ENCODE measurements at places on chromosomes 16 and 17.

DNA sequence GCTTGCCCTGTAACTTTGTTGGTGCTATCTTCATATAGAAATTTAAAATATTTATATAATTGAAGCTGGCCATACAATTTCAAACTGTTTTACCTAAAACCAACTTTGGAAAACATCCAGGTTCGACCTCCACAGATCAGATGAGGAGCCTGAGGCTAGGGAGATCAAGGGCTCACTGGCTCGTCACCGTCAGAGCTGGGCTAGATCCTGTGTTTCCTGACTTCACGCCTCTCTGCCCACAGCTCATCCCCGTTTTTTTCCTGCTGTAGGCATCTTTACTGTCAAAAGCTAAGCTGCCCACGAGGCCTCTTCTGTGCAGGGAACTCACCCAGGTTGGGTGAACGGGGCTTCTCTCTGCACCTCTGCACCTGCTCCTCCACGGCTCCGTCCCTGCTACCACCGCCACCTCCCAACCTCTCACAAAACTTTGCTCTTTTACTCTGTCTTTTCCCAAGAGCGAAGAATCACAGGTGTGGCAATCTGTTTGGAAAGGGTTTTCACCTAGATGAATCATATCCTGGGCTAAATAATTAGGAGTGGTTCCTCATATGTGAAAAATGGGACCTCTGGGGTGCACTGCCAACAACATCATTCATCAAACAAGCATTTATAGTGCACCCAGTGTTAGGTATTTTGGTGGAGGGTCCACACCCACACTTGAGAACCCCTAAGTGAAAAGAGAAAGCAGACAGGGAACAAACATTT, 24.8 kb upstream of the KDM6B start:
- DNase-seq: no peak

DNA sequence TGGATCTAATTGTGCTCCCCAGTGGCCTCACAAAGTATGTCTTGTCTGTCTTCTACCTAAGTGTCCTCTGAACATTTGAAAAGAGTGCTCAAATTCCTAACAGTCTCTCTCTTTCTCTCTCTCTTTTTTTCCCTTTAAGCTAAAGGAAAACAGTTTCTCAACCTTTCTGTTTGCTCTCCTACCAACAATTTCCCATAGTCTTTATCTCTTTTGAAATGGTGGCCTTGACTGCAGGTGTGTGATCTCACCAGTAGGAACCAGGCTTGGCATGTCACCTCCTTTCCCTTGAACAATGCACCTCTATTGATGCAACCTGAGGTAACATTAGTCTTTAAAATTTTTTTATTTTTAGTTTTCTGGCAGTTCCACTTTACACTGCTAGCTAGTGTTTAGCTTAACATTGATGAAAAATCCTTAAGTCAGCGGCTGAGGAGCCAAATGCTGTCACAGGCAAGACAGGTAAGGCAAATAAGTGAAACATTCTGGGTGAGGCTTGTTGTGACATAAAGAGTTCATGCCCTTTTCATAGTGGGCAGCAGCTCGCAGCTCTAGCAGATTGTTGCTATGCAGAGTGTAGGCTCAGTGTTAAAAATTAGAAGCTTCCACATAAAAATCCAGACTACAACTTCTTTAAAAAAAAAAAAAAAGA, 273.4 kb downstream of the HAPSTR1 start:
- DNase-seq: no peak

- DNase-seq: no peak
These were observed 12.5 kb upstream of the SREBF1 start for GRCh38 chr17:17849147-17849820.

DNA sequence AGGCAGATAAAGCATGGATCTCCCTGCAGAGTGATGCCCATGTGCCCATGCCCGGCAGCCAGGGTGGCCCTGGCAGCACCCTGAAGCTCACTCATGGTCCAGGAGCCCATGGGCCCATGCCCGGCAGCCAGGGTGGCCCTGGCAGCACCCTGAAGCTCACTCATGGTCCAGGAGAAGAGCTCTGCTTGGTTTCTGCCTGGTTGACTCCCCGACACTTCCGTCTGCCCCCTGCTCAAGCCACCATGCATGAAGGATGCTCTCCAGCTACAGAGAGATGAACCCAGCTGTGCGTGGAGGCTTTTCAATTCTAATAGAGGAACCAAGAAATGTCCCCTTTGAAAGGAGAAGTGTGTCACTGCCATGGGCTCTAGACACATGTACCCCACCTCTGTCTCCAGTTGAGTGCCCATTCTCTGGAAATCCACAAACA, 8.7 kb downstream of the CCL17 start:
- DNase-seq: no peak

DNA sequence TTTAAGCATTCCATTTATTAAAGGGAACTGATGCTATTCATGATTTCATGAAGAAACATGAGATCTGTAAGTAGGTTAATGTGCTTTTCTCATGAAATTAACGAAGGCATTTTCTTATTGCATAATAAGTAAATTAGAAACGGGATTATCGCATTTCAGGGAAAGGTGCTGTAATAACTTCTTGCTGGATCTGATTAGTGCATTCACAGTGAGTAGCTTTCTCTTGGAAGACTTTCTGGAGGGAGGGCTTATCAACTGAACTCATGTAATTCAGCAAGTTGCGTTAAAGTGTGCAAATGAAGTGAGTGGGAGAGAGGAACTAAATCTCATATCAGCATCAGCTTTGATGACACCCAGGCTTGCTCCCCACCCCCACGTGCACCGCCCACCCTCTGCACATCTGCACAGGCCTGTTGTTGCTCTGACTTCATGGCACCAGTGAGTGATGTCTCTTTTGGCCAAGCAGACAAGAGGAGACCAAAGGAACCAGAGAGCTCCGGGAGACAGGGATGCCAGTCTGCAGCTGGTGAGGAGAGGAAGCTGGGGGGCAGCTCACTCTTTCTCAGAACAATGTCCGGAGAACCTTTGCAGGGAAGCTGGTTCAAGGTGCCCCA, 26.3 kb upstream of the GAS7 start:
- DNase-seq: no peak

DNA sequence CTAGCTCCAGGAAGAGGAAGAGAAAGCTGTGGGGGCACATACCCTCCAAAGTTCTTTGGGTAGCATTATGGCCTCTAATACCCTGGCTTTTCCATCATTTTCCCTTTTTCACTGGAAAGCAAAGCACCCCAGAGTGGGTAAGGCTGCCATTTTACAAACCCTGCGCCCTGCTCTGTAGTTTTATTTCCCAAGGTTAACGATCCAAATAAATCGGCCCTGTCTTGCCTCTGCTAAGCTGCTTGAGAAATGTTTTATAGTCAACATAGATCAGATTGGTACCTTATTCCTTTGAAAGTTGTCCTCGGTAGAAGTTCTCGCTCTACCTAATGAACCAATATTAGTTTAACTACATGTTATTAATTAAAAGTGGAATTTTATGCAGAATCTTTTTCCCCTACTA, 328.2 kb downstream of the NPIPA8 start:
- DNase-seq: no peak

DNA sequence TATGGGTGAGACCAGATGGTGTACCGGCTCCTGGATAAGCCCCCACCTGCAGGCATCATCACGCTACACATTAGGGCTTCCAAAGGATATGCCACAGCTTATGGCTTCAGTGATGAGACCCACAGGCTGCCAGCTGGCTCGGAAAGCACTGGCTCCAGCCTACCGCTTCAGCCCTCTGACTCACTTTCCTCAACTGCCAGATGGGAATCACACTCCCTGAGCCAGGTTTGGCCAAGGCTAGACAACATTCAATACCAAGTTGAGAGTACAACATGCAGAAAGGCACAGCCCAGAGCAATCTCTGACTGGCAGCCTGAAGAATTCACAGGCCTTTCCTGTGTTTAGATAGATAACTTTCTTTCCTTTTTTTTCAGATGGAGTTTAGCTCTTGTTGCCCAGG, 10.3 kb downstream of the CENPV start:
- no peak for DNase-seq

DNA sequence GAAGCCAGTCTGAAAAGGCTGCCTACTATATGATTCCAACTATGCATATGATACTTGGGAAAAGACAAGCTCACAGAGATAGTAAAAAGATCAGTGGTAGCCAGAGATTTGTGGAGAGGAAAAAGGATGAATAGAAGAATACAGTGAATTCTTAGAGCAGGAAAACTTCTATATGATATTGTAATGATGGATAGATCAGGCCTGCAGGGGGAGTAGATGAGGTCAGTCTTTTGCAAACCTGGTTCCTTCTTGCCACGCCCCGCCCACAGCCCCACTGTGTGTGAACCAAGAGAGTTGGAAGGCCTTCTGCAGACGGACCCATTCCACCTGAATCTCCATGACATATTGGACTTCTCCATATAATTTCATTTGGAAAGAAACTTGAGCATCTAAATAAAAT, 761 bp upstream of the CCL8 start:
- no peak for DNase-seq

DNA sequence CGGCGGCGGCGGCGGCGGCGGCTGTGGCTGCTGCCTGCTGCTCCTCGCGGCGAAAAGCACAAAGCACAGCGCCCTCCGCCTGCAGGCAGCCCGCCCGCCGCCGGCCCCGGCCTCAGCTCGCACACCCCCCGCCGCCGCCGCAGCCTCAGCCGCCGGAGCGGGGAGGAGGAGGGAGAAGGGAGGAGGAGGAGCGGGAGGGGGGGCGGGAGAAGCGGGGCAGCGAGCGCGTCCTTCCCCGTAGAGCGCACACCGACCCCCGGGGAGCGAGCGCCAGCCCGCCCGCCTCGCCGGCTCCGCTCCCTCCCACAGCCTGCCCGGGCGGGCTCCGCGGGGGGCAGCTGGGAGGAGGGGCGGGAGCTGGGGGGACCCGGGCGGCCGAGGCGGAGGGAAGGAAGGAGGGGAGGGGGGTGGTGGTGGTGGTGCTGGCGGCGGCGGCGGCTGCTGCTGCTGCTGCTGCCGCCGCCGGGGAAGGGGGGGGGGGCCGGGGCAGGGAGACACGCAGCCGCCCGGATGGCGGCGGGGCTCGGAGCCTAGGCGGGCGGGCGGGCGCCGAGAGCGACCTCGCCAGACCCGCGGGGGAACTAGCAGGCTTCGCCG, at the start of gene UBTF:
Gene UBTF, minus strand, starts transcription at position 60 of the 597 bp plus-strand sequence. CDS start 1,446 bp downstream, outside the sequence.
- DNase-seq: peak; percentile 20

DNA sequence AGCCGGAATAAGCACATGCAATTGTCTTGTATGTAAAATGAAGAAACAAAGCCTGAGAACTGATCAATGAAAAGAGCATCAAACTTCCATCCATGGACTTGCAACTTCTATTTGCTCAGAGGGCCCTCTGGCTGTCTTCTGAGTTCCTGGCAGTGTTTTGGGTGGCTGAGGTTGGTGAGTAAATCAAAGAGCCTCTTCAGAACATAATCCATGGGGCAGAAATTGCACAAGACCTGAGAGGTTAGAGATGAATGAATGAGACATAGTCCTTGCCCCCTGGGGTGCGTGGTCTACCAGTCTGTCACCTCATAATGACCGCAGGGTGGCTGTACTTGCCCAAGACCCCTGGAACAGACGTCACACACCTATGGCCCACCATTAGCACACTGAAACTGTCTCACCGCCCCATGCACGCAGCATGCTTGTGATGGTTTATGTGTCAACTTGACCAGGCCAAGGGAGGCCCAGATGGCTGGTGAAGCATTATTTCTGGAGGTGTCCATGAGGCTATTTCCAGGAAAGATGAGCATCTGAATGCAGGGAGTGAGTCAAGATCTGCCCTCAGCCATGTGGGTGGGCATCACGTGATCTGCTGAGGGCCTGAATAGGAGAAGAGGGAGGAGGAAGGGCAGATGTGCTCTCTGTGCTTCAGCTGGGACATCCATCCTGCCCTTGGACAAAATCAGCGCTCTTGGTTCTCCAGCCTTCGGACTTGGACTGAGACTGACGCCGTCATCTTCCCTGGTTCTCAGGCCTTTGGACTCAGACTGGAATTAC, 8.3 kb downstream of the PIK3R6 start:
- no peak for DNase-seq

GRCh38 chr16:19354371-19354770, 63.3 kb upstream of the TMC5 start:
- no peak for DNase-seq

DNA sequence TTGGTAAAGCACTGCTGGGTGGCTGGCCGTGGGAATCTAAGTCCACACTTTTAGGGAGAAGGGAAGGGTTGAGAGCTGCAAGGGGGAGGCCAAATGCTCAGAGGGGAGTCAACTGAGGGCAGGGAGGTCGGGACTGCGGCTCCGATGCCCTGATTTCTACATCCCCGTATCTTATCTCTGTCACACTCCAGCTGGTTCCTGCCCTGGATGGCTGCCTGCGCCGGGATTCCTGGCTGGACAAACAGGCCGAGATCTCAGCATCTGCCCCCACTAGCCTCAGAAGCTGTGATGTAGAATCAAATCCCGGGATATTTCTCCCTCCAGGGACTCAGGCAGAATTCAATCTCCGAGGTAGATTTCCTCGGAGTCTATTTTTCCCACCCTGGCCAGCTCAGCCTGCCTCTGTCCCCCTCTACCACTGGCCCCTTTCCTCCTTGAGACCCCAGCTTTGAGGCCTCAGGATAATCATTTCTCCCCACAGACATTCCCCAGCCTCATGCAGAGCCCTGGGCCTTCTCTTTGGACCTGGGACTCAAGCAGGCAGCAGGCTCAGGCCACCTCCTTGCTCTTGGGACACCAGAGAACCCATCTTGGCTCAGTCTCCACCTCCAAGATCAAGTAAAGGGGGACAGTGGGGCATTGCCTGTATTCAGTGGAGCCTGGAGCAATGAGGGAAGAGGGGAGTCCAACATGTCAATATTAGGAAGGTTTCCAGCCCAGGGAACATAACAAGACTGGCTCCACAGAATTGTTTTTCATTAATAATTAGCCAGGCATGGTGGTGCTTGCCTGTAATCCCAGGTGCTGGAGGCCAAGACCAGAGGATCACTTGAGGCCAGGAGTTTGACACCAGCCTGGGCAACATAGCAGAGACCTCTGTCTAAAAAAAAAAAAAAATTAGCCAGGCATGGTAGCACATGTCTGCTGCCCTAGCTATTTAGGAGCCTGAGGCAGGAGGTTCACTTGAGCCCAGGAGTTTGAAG, 1.8 kb downstream of the SHBG start:
- no peak for DNase-seq

DNA sequence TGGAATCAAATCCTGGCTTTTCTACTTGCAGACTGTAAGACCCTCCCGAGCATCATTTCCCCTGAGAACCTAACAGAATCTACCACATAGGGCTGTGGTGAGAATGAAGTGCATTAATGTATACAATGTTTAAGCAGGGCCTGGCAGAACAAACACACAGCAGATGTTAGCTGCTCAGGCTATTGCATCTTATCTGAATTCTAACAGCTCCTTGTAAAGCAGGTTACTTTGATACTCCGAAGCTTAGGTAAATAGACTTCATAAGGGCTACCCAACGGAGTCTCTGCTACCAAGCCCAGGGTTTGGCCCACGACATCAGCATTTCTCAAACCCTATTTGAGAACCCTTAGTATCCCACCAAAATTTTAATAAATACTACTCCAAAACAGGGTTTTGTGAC, 24.4 kb upstream of the NOS2 start:
- no peak for DNase-seq

GRCh38 chr17:47276868-47277267, 23.2 kb downstream of the ITGB3 start:
- DNase-seq: no peak

- DNase-seq: no peak
These were observed 235.6 kb downstream of the ZNF423 start for GRCh38 chr16:49620158-49620868.

- peak; percentile 97 for DNase-seq
These were observed 21.4 kb downstream of the WSB1 start for GRCh38 chr17:27315322-27315721.

All from DMS79 (cell line).